ENCODE measurements at places on chromosomes 3 and 15. TPM values are rescaled to one million over a fixed set of nuclear protein-coding genes. Genes with fewer than 3 reads are reported as not detected.

DNA sequence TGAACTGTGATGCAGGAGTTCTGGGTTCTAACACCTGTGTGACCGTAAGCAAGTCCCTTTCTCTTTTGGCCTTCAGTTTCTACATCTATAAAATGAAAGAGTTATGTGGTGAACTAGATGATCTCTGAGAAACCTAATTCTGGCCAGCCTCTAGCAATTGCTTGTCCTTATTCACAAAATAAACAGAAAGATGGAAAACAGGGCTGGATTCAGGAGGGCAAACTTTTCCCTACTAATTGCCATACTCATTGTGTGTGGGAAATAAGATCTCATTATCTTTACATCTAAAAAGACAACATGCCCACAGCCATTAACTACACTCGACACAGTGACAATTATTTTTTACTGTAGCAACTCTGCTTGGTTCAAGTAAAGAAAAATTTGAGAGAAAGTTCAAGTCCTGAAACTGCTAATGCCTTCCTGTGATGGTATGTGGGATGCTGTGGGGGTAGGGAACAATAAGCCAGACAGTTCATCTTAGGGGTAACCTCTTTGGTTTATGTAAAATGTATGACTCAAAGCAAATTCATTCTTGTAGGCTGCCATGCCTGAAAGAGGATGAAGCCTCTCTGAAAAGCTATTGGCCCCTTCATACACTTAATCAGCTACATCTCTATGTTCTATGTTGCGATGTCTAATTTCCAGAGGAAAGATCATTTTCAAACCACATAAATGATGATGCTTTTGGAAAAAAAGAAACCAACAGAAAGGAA is 177.6 kb upstream of the BCL6 start:
- DNase-seq: no peak

GRCh38 chr15:100940767-100941379 is 21.7 kb downstream of the LRRK1 start:
- DNase-seq: no peak

GRCh38 chr3:113274425-113275257 is 63.3 kb downstream of the BOC start:
- no peak for DNase-seq

- no peak for DNase-seq
Observed at GRCh38 chr3:3629911-3630310, 169.3 kb upstream of the LRRN1 start.

DNA sequence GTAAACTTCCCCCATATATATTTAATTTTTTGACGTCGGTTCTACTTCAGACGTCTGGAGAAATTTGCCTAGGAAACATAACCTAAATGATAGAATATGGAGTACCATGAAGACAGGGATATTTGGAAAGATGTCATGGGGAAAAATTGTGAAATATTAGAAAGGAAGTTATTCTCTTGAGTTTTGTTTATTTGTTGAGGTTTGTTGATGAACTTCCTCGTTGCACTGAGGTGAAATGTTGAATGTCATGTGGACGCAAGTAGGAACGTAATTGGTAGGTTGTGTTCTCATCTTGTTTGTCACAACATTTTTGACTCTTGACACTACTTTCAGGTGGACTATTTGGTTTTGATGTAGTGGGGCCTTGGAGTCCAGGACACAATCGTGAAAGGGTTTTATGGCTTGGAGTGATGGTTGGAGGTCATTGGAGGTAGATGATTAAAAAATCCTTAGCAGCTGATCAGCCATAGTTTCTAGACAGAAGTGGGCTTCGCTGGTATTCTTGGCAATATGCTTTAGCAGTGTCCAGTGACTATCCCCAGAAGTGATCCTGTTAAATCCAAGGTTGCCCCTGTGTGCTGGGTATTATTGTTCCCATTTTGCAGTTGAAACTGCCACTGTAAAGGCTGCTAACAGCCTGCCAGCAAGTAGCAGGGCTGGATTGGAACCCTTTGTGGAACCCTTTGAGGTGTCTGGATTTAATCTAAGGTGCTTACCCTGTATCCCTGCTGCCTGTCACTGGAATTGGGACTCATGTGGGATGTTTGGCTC is 1.5 kb downstream of the ABHD5 start:
- DNase-seq: no peak

GRCh38 chr3:62161371-62161770 is 212.0 kb downstream of the FEZF2 start:
- no peak for DNase-seq

GRCh38 chr3:73469331-73469730 is 155.4 kb downstream of the PDZRN3 start:
- no peak for DNase-seq

GRCh38 chr15:92989470-92989869 is 89.3 kb downstream of the CHD2 start:
- DNase-seq: no peak

- no peak for DNase-seq
Observed at GRCh38 chr3:47418167-47419082, 37.6 kb downstream of the PTPN23 start.

DNA sequence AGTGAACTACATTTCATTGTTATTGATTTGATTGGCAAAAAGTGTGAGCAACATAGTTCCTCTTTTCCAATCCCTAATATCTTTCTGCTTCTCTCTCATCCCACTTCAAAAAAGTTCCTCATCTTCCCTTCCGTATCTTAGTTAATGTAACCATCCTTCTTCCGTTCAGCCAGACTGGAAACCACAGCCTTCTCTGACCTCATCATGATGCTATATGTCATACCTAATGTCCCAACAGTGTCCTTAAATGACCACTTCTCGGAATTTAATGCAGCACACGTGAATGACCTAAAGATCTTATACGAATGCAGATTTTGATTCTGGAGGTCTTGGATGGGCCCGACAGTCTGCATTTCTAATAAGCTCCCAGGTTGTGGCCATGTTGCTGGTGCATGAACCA is 320.3 kb upstream of the SATB1 start:
- DNase-seq: peak; percentile 17

DNA sequence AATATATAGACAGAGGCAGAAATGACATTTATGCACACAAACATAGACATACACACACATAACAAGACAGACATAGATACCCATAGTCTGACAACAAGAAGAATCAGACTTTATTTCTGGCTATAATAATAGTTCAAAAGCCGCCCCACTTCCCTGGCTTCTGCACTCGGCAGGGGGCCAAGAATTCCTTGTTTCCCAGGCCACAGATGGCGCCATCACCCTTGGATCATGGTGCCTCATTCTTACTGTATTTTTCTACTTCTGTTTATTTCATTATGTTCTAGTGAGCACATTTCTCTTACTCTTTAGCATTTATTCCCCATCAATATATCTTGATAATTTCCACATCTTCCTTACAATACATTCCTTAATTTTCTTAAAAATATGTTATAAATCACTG is 387.5 kb downstream of the NLGN1 start:
- DNase-seq: no peak

- no peak for DNase-seq
Observed at GRCh38 chr15:97736748-97737147, 223.8 kb upstream of the ARRDC4 start.

- DNase-seq: no peak
Observed at GRCh38 chr15:59002418-59002859, 15.0 kb downstream of the RNF111 start.

DNA sequence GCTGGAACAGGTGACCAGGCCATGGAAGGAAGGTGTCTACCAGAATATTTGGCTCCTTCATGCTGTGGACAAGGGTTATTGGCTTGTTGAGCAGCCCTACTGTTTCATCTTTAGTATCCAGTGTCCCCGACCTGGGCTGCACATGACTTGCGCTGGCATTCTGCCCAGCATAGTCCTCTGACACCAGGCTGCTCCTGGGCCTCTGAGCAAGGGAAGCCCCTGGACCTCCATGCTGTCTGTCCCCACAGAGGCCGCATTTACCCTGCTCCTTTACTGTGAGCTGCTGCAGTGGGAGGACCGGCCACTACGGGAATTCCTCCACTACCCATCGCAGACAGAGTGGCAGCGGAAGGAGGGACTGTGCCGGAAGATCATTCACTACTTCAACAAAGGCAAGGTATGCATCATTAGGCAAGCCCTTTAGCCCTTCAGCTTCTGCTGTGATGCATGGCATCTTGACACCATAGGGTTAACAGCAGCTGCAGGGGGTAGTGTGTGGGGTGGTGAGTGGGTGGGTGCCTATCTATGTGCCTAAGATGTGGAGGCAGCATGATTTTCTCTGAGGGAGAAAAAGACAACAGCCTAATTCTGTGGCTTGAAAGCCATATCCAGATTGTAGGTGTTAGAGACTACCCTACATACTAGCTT is 44.0 kb upstream of the MANF start:
- no peak for DNase-seq

NEK11 gene
- total RNA-seq: 10.9 TPM

TRPC1 gene
- total RNA-seq: 9.9 TPM

LDHAL6B gene
- total RNA-seq: not detected

KLHL40 gene
- not detected for total RNA-seq

RHCG gene
- not detected for total RNA-seq

SEMA3F gene
- 34.1 TPM for total RNA-seq

Data from mucosa of gallbladder (tissue), 1 donor.